ENCODE measurements at places on chromosomes 6 and 20.

GRCh38 chr20:58839474-58839874 is 11.2 kb downstream of the GNAS-AS1 start:
- no peak for DNase-seq

GRCh38 chr6:131765081-131765803 is 42.6 kb upstream of the ENPP1 start:
- DNase-seq = no peak

GRCh38 chr6:5484692-5485091 is 223.4 kb downstream of the FARS2 start:
- DNase-seq = no peak

GRCh38 chr6:149028767-149029405 is 282.1 kb downstream of the UST start:
- peak; percentile 92 for DNase-seq

Measured in left lung (tissue), 14 donors.